ENCODE measurements at places on chromosomes 1 and 21.

DNA sequence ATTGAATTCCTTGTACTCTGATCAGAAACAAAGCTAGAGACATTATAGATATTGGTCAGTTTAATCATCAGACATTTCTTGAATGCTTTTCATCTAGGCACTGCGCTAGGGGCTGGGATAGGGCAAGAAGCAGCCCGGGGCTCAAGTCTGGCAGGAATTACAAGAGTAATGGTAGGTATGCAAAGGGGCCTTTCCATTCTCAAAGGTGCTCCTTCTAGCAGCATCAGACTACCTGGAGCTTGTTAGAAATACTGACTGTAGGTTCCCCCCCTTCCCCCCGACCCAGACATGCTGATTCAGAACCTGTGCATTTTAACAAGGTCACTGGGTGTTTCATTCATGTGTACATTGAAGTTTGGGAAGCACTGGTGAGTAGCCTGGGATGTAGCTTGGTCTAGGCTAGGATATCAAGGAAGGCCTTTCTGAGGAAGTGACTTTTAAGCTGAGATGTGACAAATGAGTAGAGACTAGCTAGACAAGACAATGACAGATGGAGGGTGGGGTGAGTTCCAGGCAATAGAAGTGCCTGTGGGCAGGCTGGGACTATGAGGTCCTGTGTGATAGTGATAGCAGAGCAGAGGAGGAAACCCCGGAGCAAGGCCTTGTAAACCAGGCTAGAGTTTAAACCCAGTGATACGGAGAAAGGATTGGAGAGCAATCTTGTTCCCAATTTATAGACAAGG is 26.3 kb downstream of the NFASC start:
- no peak for DNase-seq

GRCh38 chr1:233448109-233448689 is 120.7 kb downstream of the MAP3K21 start:
- DNase-seq: no peak

- no peak for DNase-seq
Measured at GRCh38 chr1:98660940-98661543, 479 bp upstream of the SNX7 start.

- DNase-seq: no peak
Measured at GRCh38 chr1:157132111-157132510, 6.1 kb downstream of the ETV3 start.

GRCh38 chr1:237341391-237341790 is 299.4 kb downstream of the RYR2 start:
- DNase-seq: no peak

DNA sequence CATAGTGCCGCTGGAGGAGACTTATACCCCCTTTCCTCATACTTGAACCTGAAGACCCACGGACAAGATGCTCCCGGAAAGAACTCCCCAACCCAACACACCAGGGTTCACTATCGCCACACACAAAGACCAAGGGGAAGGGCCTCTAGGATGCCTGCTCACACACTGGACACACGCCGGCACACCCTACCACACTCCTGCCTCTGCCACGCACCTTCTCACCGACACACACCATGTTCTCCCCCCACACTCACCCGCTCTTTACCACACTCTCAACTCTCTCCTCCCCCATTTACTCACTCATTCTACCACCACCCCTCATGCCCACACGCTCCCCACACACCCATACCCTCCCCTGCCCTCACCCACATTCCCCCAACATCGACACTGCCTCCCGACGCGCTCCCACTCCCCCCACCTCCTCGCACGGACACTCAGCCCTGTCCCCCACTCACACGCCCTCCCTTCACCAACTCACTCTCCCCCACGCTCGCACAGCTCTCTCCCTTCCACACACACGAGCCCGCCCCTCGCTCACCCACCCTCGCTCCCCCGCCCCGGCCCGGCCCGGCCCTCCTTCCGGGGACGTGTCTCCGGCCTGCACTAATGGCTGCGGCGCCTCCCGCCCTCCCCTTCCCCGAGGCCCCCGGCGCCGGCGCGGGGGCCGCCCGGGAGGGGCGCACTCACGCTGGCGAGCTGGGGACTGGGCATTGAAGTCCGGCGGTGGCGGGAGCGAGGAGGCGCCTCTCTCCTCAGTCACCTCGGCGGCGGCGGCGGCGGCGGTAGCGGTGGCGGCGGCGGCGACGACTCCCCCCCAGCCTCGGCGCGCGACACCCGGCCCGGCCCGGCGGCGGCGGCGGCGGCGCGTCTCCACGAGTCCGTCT is 626 bp downstream of the PTP4A2 start:
- DNase-seq: peak; percentile 90

GRCh38 chr1:36327421-36328087 is 4.1 kb upstream of the EVA1B start:
- no peak for DNase-seq

DNA sequence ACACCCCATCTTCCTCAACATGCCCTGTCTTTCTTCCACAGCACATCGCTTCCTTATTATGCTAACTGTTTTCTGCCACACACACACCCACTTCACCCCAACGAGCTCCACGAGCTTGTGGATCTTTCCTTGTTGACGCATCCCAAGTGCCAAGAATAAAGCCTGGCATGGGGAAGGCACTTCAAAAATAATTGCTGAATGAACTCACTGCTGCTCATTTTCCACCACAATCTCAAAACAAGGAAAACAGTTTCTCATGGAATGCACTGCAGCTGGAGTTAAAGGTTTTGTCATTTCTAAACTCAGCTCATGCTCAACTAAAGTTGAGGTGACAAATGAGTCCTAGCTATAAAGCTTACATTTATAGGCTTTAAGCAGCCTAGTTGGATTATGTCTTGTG is 86.0 kb downstream of the TIAM1 start:
- no peak for DNase-seq

DNA sequence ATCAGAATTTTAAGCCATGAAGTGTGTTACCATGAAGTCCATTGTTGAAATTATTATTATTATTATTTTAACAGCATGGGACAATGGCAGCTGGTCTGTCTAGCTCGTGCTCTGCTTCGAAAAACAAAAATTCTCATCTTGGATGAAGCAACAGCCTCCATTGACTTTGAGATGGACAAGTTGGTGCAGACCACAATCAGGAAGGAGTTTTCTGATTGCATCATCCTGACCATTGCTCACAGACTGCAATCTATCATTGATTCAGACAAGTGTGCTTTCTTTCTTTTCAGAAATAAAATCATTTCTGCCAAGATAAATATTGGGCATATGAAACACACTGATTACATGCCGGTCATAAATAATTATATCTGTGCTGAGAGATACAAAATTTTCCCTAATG is 21.0 kb downstream of the HSPA13 start:
- no peak for DNase-seq

DNA sequence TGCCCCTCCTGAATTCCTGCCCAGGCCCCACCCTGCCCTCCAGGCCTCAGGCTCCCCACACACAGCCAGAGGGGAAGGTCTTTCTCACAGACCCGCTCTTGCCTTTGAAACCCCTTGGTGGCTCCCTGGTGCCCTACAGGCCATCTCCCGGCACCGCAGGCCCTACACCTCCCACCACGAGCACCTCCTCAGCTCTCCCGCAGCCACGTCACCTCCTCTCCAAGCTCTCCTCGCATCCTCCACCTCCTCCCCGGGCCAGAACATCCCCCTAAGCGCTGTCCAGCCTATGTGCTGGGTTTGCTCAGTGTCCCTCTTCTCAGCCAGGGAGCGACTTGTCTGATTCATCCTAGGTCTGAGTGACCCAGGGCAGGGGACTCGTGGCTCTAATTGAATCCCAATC is 66.4 kb downstream of the DMRTB1 start:
- DNase-seq: no peak

DNA sequence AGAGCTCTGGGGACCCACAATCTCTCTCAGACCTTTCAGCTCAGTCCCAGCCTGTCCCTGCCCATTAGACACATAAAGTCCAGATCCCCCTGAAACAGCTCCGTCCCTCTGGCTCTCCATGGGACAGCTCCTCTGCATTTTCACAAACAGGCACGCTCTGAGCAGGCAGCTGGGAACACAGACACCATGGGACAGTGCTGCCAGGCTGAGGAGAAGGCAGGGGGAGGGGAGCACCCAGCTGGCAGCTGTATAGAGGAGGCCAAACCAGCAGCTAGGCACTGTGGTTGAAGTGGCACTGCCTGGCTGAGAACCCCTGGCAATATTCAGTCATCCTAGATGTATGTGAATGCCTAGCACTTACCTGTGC is 2.0 kb downstream of the TMEM63A start:
- peak; percentile 47 for DNase-seq
